ENCODE measurements at places on chromosomes 6 and 20.

- no peak for DNase-seq
Observed at GRCh38 chr6:71056656-71057055, 99.8 kb upstream of the B3GAT2 start.

DNA sequence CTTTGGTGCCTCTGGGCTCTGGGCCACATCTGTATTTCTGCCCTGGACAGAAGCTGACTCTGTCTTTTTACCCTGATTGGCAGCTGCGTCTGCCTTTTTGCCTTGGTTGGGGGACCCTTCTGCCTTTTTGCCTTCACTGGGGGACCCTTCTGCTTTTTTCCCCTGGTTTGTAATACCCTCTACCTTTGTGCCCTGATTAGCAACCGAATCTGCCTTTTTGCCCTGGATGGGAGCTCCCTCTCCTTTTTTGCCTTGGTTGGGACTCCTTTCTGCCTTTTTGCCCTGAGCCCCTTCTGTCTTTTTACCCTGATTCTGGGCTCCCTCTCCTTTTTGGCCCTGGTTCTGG, 23.4 kb downstream of the RRBP1 start:
- no peak for DNase-seq

DNA sequence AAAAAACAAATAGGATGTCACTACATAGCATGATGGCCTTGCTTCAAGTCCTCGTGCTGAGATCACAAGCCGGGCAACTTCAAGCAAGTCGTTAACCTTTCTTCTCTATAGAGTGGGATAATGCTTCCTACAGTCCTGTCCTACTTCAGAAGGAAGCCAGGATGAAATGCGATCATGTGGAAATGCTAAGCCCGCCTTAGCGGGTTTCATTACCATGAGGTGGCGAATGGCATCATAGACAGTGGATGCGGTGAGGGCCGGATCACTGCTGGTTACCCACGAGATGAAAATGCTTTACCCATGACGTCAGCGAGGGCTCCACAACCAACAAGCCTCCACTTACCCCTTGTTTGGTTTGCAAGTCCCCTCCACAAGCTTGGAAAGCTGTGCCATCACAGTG, 206.4 kb downstream of the TBXT start:
- DNase-seq = no peak

- no peak for DNase-seq
Observed at GRCh38 chr6:78363688-78364087, 503.7 kb upstream of the IRAK1BP1 start.

GRCh38 chr6:7604506-7604905, 14.5 kb downstream of the SNRNP48 start:
- DNase-seq = no peak

GRCh38 chr6:139282684-139283083, 9.1 kb downstream of the TXLNB start:
- DNase-seq = no peak

DNA sequence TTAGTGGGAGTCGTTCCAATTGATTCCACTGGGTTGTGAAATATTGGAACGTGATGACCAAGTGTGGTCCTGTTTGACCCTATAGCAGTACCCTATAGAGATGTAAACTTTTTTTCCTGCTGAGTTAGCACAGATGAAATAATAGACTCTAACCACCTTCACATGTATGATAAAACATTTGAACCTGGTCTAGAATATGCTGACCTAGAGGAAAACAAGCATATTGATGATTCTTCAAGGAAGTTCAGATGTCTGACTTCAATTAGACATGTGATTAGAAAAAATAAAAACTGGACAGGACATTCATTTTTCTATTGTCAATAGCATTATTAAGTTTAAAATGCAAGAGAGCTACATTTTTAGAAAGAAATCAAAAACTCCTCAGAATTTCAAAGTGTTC, 402.1 kb downstream of the ARHGAP18 start:
- DNase-seq = no peak
